ENCODE measurements at places on chromosomes 1 and 21. TPM values are rescaled to one million over a fixed set of nuclear protein-coding genes. Genes with fewer than 3 reads are reported as not detected.

HDAC1 gene
- total RNA-seq, result 99.1 TPM

LAMTOR2 gene
- 61.7 TPM for total RNA-seq

CD1B gene
- not detected for total RNA-seq

BARHL2 gene
- total RNA-seq, result 0.11 TPM

CDC42 gene
- 240 TPM for total RNA-seq

PTPRC gene
- total RNA-seq, result 0.35 TPM

OR2L13 gene
- not detected for total RNA-seq

AKIRIN1 gene
- total RNA-seq, result 93.9 TPM

HCN3 gene
- total RNA-seq, result 3.3 TPM

PRAMEF10 gene
- total RNA-seq, result not detected

CAPN8 gene
- total RNA-seq, result not detected

HPDL gene
- total RNA-seq, result not detected

TMPRSS3 gene
- total RNA-seq, result 0.34 TPM

RGSL1 gene
- not detected for total RNA-seq

AMY1C gene
- total RNA-seq, result not detected

PROK1 gene
- not detected for total RNA-seq

SLX9 gene
- 34.9 TPM for total RNA-seq

IQCC gene
- 3.1 TPM for total RNA-seq

SMIM1 gene
- 4.4 TPM for total RNA-seq

CCDC17 gene
- total RNA-seq, result 0.48 TPM

KRTAP21-2 gene
- not detected for total RNA-seq

PCAT6 gene
- not detected for total RNA-seq

SERPINC1 gene
- total RNA-seq, result not detected

ZBTB8A gene
- 3.7 TPM for total RNA-seq

ELF3 gene
- 0.13 TPM for total RNA-seq

SH3BGR gene
- total RNA-seq, result 4.1 TPM

PBX1 gene
- total RNA-seq, result 1.9 TPM

TTLL7 gene
- total RNA-seq, result 18.7 TPM

SPRR2G gene
- not detected for total RNA-seq

EVA1C gene
- total RNA-seq, result 1.1 TPM

KLF17 gene
- not detected for total RNA-seq

ENSA gene
- total RNA-seq, result 108 TPM

LDLRAD1 gene
- total RNA-seq, result not detected

B3GALT6 gene
- total RNA-seq, result 25.9 TPM

WDR64 gene
- not detected for total RNA-seq

RNU1-1 gene
- not detected for total RNA-seq

ATG4C gene
- 9.2 TPM for total RNA-seq

FAM151A gene
- not detected for total RNA-seq

NEGR1 gene
- not detected for total RNA-seq

DMRTA2 gene
- total RNA-seq, result 0.21 TPM

PLA2G2A gene
- not detected for total RNA-seq

EFHD2 gene
- total RNA-seq, result 31.9 TPM

KAZN gene
- total RNA-seq, result 7.0 TPM

VANGL2 gene
- 2.0 TPM for total RNA-seq

RBP7 gene
- not detected for total RNA-seq

CXADR gene
- total RNA-seq, result 25.9 TPM

Data from SK-MEL-5 (cell line).